H9 (cell line): ENCODE measurements at places on chromosomes 16 and 17. TPM values are rescaled to one million over a fixed set of nuclear protein-coding genes. Genes with fewer than 3 reads are reported as not detected.

CDH1 gene
- 202 and 237 TPM in 2 replicates for total RNA-seq

KRT33A gene
- not detected in 2 replicates for total RNA-seq

LLGL2 gene
- 85.9 and 90.4 TPM in 2 replicates for total RNA-seq

EPOP gene
- 5.9 and 6.1 TPM in 2 replicates for total RNA-seq

OR1F1 gene
- total RNA-seq, result not detected in 2 replicates

DNA sequence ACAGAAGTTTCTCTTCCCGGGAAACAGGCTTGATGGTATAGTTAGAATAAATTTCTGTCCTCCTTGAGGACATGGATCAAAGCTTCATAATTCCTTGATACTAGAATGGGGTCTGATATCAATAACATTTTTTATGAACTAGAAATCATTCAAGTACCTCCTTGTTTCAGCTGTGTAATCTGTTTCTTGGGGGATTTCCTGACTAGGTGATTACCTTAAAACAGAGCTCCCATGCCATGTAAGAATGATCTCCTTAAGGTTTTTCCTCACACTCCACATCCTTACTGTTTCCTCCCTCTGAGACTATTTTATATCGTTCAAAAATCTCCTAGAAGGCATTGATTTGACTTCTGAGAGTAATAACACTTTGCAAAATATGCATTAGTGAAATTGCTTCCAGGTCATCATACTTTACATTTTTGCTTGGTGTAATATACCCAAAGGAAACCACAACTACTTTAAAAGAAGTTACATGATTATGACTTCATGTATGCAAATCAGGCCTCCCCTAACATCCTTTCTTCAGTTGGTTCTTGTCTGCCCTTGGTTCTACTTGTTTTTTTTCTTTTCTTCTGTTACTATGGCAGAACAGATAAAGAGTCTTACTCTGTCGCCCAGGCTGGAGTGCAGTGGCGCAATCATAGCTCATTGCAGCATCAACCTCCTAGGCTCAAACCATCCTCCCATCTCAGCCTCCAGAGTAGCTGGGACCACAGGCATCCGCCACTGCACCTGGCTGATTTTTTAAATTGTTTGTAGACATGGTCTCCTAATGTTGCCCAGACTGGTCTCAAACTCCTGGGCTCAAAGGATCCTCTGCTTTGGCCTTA lies 388.8 kb downstream of the ZFHX3 start:
- no peak for DNase-seq
- no peak overlapping the region for H3K27ac ChIP-seq
- no peak overlapping the region for H3K4me3 ChIP-seq
- H3K27me3 ChIP-seq, result no peaks in the 10 kb centered on the region
- no peaks in the 10 kb centered on the region; the same call in 1 of the 2 replicates for H3K36me3 ChIP-seq
- no peaks in the 10 kb centered on the region; the same call in 1 of the 2 replicates for H3K4me1 ChIP-seq

DNA sequence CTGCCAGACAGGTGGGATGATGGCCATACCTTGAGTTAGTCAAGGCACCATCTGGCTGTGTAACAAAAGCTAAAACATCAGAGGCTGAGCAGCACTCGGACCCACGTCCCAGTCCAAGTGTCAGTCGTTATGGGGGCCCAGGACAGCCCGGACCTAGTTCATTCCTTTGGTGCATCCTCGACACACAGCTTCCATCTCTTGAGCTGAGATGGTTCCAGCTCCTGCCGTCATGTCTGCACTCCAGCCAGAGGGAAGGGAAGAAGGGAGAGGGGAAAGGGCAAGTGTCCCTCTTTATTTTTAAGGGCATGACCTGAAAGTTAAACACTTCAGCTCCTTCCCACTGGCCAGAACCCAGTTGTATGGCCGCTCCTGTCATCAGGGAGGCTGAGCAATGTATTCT lies 218.0 kb downstream of the SEC14L1 start:
- H3K27ac ChIP-seq, result no peak overlapping the region
- no peak overlapping the region for H3K4me3 ChIP-seq
- no peaks in the 10 kb centered on the region for H3K4me1 ChIP-seq

- H3K27ac ChIP-seq, result no peak overlapping the region
- no peaks in the 10 kb centered on the region for H3K27me3 ChIP-seq
- DNase-seq, result no peak
- H3K4me3 ChIP-seq, result no peak overlapping the region
- H3K36me3 ChIP-seq, result no peaks in the 10 kb centered on the region
- H3K4me1 ChIP-seq, result no peaks in the 10 kb centered on the region
Observed at GRCh38 chr17:43857957-43858600, 11.1 kb downstream of the CD300LG start.

GRCh38 chr16:4743226-4743878 lies 9.0 kb downstream of the DNAAF8 start:
- no peaks in the 10 kb centered on the region for H3K27me3 ChIP-seq
- no peaks in the 10 kb centered on the region for H3K4me1 ChIP-seq
- no peak for DNase-seq
- H3K36me3 ChIP-seq, result no peaks in the 10 kb centered on the region
- H3K27ac ChIP-seq, result no peak overlapping the region
- H3K4me3 ChIP-seq, result peak overlapping the region; percentile 24; the same call in 1 of the 2 replicates

- no peaks in the 10 kb centered on the region for H3K27me3 ChIP-seq
- peaks cover 9% of the 10 kb centered on the region for H3K36me3 ChIP-seq
- peak within 1 kb of the TSS; percentile 89 for H3K4me3 ChIP-seq
- H3K27ac ChIP-seq, result no peak within 1 kb of the TSS
- H3K4me1 ChIP-seq, result no peaks in the 10 kb centered on the region
- DNase-seq, result peak; percentile 95
Observed at GRCh38 chr16:71230122-71230845, at the start of gene HYDIN. HYDIN (minus strand) TSS chr16:71230722; CDS start chr16:71186895, 43,827 bp downstream.

DNA sequence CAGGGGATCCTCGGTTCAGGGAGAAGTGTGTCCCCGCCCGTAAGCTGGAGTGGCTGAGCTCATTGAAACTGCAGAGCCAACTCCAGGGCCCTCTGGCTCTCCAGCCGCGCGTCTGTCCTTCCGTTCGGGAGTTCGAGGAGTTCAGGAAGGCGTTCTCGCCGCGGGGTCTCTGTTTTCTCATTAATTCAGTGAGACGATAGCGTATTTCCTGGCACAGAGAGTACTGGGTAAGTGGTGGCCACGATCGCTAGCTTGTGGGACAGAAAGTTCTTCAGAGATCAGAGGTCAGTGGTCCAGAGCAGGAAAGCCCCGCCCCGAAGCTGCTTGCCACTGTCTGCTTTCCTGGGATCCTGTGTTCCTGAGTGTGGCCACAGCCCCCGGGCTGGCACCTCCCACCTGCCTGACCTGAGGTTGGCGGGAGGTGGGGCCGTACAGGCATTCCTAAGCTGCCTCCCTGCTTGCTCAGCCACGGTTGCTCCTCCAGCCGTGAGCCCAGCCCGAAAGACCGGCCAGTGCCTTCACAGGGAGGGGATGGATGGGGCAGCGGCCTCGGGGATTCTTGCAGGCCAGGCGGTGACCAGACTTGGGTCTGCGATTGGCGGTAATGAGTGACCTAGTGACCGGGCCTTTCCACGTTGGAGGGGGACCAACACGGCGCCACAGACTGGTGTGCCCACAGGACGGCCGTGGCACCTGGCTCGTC lies 8.9 kb downstream of the BAIAP2 start:
- peak; percentile 83 for DNase-seq
- no peaks in the 10 kb centered on the region for H3K27me3 ChIP-seq
- no peaks in the 10 kb centered on the region; the same call in 1 of the 2 replicates for H3K4me1 ChIP-seq
- H3K36me3 ChIP-seq, result no peaks in the 10 kb centered on the region
- no peak overlapping the region for H3K4me3 ChIP-seq

DNA sequence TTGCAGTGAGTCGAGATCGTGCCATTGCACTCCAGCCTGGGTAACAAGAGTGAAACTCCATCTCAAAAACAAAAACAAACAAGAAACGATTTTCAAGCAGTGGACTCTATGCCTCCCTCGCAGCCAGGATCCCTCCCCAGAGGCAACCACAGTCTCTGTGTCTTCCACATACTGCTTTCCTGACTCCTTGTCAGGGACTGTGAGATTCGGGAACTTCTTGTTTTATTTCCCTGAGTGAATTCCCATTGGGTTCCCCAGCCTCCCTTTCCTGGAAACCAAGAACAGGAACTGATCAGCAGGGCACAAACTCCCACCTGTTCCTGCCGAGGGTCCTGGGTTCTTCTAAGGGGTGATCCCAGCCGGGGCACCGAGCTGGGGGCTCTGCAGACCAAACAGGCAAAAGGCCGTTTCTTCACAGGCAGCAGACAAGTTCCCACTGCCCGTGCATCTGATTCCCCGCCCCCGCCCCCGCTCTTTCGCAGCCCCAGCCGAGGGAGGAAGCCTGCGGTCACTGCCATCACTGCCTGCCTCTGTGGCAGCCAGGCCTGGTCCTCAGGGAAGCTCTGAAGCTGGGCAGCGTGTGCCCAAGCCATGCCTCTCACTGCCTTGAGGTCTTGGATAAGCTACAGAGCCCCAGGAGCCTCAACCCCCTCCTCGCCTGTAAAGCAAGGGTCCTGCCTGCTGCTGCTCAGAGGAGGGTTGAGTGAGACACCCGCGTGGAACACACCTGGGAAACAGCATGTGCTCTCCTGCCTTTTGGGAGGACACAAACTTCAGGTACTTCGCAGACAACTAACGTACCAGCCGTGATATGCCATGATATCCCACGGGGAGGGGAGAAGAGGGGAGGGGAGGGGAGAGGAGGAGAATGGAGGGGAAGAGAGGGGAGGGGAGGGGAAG lies 5.5 kb upstream of the PIEZO1 start:
- no peak for DNase-seq
- no peaks in the 10 kb centered on the region for H3K27me3 ChIP-seq
- peaks cover 3% of the 10 kb centered on the region; the same call in 1 of the 2 replicates for H3K4me1 ChIP-seq
- no peaks in the 10 kb centered on the region for H3K36me3 ChIP-seq

GRCh38 chr17:15456972-15457722 lies 10.3 kb downstream of the CDRT4 start:
- H3K4me1 ChIP-seq, result no peaks in the 10 kb centered on the region
- no peak overlapping the region for H3K27ac ChIP-seq
- no peak overlapping the region for H3K4me3 ChIP-seq
- DNase-seq, result no peak
